ENCODE measurements at places on chromosomes 6 and 20. TPM values are rescaled to one million over a fixed set of nuclear protein-coding genes. Genes with fewer than 3 reads are reported as not detected.

- no peak for DNase-seq
Measured at GRCh38 chr6:9982215-9982614, 432.7 kb downstream of the TFAP2A start.

- DNase-seq: no peak
Measured at GRCh38 chr6:90894285-90895130, 307.6 kb upstream of the MAP3K7 start.

DNA sequence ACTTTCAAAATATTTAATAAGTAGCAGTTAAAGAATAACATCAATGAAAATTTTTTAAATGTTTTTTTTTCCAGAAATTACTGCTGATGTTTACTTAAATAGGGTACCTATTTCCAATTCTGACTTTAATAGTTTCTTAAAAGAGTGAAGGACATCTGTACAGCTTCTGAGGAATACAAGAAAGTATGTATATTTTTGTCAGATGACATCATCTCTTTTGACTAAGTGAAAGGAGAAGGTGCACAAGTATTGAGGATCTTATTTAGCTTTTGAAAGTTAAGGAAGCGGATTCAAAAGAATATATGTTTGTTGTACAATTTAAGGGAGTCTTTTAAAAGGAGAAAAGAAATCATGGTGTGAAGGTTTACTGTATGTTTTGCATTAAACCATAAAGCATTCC lies 90.0 kb upstream of the SLC35B3 start:
- DNase-seq: no peak

Gene PDE10A
- total RNA-seq: 12.2 TPM

Gene NKX2-4
- total RNA-seq: not detected

Gene XKR7
- not detected for total RNA-seq

Data from left ventricle myocardium inferior (tissue), 1 donor.